ENCODE measurements at places on chromosomes 5 and 9. TPM values are rescaled to one million over a fixed set of nuclear protein-coding genes. Genes with fewer than 3 reads are reported as not detected.

DNA sequence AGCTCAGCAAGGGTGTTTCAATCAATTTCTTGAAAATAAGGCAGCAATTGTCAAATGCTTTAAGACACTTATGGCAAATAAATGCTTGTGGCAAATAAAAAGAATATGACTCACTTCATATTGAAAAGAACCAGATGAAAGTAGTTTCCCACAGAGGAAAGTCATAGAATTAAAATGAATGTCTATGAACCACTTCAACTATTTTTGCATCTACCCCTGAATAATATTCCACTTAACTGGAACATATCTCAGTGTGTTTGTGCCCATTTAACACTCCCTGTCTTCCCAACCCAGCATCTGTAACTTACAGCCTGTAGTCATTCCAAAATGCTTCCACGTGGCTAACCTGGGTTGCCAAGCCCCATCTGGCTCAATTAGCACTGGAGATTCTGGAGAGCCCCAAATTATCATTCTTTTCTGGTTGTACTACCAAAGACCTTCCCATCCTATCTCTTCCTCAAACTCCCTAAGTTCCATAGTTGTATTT lies 84.7 kb downstream of the FEM1C start:
- no peaks in the 10 kb centered on the region for H3K27me3 ChIP-seq
- no peak overlapping the region for H3K27ac ChIP-seq
- DNase-seq = no peak
- peaks cover 18% of the 10 kb centered on the region for H3K4me1 ChIP-seq
- H3K4me3 ChIP-seq = no peak overlapping the region
- H3K36me3 ChIP-seq = no peaks in the 10 kb centered on the region

- H3K36me3 ChIP-seq = no peaks in the 10 kb centered on the region
These were observed 12.7 kb downstream of the C9orf153 start for GRCh38 chr9:86246752-86247161.

The PKN3 gene
- 15.8 TPM for total RNA-seq

The ELAVL2 gene
- total RNA-seq = 29.1 TPM

DNA sequence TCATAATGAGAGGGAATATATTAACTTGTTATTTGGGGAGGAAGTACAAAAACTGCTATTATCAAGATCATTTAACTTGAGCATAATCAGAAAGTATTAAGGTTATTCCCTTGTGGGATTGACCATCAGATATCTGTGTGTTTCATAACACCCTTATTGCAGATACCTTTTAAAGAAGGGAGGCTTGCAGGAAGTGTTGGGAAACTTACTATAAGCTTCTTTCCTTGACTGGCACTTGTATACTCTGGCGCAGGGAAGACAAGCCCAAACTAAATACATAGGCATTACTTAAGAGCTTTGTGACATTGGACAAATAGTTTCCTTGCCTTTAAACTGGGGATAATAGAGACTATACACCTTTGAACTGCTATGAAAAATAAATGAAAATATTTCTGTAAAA lies 50.9 kb downstream of the PIK3R1 start:
- H3K27ac ChIP-seq = no peak overlapping the region
- no peaks in the 10 kb centered on the region for H3K36me3 ChIP-seq

DNA sequence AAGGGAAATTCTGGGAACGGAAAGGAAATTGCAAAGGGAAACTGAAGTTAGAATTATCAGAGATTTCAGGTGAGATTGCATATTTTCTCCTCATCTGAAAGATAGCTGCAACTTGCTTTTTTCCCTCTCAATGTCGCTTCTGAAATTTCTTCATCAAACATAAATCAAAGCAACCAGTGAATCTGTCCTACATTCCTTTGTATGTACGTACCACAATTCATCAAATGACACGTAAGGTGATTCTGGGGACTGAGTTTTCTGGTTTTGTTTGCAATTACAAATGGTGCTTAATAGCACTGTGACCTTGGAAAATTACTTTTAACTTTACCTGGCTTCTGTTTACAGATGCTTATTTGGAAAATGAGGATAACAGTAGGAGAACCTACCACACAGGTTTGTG lies 21.9 kb upstream of the CNOT6 start:
- H3K27ac ChIP-seq = no peak overlapping the region
- 0 out of 2 replicates have a peak, but pooled peaks cover 3% of the 10 kb centered on the region for H3K27me3 ChIP-seq
- DNase-seq = no peak
- H3K4me3 ChIP-seq = no peak overlapping the region

The PLCXD3 gene
- total RNA-seq = not detected

DNA sequence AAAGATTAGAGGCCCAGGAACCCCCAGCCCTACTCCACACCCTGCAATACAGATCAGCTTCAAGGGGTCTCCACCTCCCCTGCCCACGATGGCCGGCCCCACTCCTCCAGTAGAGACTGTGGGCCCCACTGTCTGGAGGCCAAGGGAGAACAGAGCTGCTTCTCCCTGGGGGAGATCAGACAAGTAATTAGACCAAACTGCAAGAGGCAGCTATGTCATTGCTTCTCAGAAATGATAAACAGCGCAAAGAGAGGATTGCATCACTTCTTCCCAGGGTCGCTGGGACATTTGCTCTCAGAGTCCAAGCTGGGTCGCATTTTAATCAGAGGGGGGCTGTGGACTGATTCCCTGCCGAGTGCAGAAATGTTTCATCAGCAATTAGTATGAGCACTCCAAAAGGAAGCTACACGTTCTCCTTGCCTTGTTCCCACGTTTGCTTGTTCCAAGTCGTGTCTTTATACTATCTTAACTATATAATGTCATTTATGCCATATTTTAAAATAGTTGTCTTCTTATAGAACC lies 59.9 kb downstream of the ROPN1L start:
- H3K4me3 ChIP-seq = no peak overlapping the region
- no peak for DNase-seq
- H3K4me1 ChIP-seq = peaks cover 7% of the 10 kb centered on the region
- no peaks in the 10 kb centered on the region for H3K36me3 ChIP-seq

The HINT1 gene
- total RNA-seq = 348 TPM

The CCL21 gene
- total RNA-seq = not detected

GRCh38 chr5:118042076-118042475 lies 946.3 kb downstream of the DTWD2 start:
- no peak overlapping the region for H3K27ac ChIP-seq
- no peaks in the 10 kb centered on the region for H3K4me1 ChIP-seq
- no peaks in the 10 kb centered on the region for H3K27me3 ChIP-seq

DNA sequence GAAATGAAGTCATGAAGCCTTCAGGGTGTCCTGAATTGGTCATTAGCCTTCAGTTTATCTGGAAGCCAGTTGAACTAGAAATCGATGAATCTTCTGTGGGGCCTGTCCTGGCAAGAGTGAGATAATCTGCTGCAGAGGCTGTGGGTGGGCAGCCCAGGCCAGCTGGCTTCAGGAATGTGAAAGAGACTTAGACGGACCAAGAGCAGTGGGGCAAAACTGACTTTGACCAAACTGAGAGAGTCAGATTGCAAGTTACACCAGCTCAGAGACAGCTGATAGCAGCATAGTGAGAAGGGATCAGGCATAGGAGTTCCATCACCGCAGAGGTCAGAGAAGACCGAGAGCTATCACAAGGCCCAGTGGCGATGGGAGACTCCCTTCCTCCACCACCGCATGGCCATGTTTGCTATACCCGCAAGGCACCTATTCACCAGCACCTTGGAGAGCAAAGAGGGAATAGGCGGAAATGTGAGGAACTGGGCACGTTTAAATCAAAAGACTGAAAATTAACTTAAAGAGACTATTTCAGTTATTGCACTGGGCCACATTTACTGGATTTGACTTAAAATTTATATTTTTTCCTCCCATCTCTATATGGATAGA lies 50.0 kb upstream of the GLIS3 start:
- DNase-seq = peak; percentile 54
- no peaks in the 10 kb centered on the region for H3K36me3 ChIP-seq
- no peaks in the 10 kb centered on the region for H3K4me1 ChIP-seq
- no peaks in the 10 kb centered on the region for H3K27me3 ChIP-seq
- no peak overlapping the region for H3K27ac ChIP-seq
- no peak overlapping the region for H3K4me3 ChIP-seq

- no peak overlapping the region for H3K27ac ChIP-seq
- no peak overlapping the region for H3K4me3 ChIP-seq
- no peaks in the 10 kb centered on the region for H3K4me1 ChIP-seq
- DNase-seq = no peak
These were observed 378.2 kb downstream of the FAM170A start for GRCh38 chr5:120007598-120007997.

- H3K4me1 ChIP-seq = peaks cover 29% of the 10 kb centered on the region
- no peak overlapping the region for H3K27ac ChIP-seq
- H3K36me3 ChIP-seq = no peaks in the 10 kb centered on the region
These were observed 145.5 kb upstream of the LHFPL2 start for GRCh38 chr5:78793907-78794662.

- 0 out of 2 replicates have a peak, but pooled peaks cover 3% of the 10 kb centered on the region for H3K27me3 ChIP-seq
- H3K36me3 ChIP-seq = no peaks in the 10 kb centered on the region
- no peak for DNase-seq
- no peaks in the 10 kb centered on the region for H3K4me1 ChIP-seq
These were observed 526.9 kb upstream of the KLF4 start for GRCh38 chr9:108016446-108016845.

GRCh38 chr5:78961743-78962142 lies 23.4 kb downstream of the ARSB start:
- no peak overlapping the region for H3K27ac ChIP-seq
- H3K4me3 ChIP-seq = no peak overlapping the region
- no peak for DNase-seq
- H3K36me3 ChIP-seq = no peaks in the 10 kb centered on the region

The IFNK gene
- total RNA-seq = not detected

The C9orf43 gene
- total RNA-seq = 0.96 TPM

- peaks cover 45% of the 10 kb centered on the region for H3K36me3 ChIP-seq
- H3K4me3 ChIP-seq = no peak overlapping the region
- H3K27me3 ChIP-seq = no peaks in the 10 kb centered on the region
- no peak for DNase-seq
- H3K27ac ChIP-seq = no peak overlapping the region
These were observed 42.3 kb downstream of the FAM78A start for GRCh38 chr9:131233995-131234394.

- H3K27ac ChIP-seq = no peak overlapping the region
- H3K4me1 ChIP-seq = no peaks in the 10 kb centered on the region
- H3K27me3 ChIP-seq = no peaks in the 10 kb centered on the region
- no peaks in the 10 kb centered on the region for H3K36me3 ChIP-seq
These were observed 29.6 kb upstream of the TAF1L start for GRCh38 chr9:32665101-32665500.

DNA sequence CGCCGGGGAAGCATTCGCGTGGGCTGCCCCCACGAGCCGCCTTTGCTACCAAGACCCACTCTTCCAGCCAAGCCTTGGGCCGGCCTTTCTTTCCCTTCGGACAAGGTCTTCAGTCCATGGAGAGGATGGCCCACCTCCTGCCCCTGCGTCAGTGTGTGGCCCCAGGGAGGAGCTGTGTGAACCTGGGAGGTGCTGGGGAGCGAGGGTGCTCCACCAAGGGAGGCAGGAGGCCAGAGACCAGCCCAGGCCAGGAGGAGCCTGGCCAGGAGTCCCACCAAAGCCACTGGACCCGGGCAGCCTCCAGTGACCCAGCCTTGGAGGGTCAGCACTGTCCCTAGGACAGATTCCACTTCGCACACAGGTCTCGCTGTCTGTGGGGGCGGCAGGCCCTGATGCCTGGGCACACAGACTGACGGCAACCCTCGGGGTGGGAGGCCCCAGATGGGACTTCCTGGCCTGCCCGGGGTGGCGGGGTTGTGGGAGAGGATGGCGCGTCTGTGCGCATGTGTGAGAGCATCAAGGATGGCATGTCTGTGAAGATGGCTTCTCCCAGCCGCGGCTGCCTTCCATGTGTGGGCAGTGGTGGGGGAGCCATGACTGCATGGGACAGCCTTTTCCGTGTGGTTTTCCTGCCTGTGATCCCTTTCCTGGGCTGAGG lies 113.3 kb upstream of the LPCAT1 start:
- DNase-seq = no peak
- no peaks in the 10 kb centered on the region for H3K4me1 ChIP-seq
- no peak overlapping the region for H3K27ac ChIP-seq
- H3K36me3 ChIP-seq = no peaks in the 10 kb centered on the region
- H3K4me3 ChIP-seq = no peak overlapping the region

DNA sequence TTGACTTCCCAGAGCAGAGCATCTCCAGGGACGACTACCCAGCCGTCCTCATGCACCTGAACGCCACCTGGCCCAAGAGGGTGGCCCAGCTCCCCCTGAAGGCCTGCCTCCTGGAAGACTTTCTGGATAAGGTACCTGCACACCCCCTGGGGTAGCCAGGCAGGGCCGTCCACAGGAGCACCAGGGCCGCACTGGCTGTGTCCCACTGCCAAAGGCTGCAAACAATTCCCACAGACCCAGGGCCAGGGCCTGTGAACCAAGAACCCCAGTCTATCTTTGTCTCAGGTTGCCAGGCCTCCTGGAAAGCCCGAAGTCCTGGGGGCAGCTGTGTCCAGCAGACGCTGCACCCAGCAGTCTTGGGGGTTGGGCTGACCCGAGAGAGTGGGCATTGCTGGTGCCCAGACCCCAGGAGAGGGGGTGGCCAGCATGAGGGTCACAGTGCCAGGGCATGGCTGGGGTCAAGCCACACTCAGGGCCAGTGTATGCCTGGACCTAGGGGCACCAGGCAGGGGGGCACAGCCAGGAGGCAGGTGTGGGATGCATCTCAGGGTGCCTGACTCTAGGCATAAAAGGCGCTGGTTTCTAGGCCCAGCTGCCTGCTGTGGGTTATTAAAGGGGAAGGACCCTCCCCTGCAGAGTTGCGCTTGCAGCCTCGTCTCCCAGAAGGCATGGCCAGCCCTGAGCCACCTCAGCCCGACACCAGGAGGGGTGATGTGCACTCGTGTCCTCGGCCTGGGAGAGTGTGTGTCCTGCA lies 17.7 kb downstream of the SLC6A18 start:
- DNase-seq = no peak
- H3K4me3 ChIP-seq = no peak overlapping the region
- H3K27me3 ChIP-seq = no peaks in the 10 kb centered on the region
- no peaks in the 10 kb centered on the region for H3K4me1 ChIP-seq
- H3K27ac ChIP-seq = no peak overlapping the region

- no peaks in the 10 kb centered on the region for H3K27me3 ChIP-seq
- H3K4me3 ChIP-seq = no peak overlapping the region
- H3K36me3 ChIP-seq = no peaks in the 10 kb centered on the region
- DNase-seq = no peak
These were observed 1358.4 kb downstream of the EFNA5 start for GRCh38 chr5:106312360-106312759.

- H3K36me3 ChIP-seq = no peaks in the 10 kb centered on the region
- H3K27ac ChIP-seq = no peak overlapping the region
- peak; percentile 20 for DNase-seq
- no peaks in the 10 kb centered on the region for H3K4me1 ChIP-seq
These were observed 26.7 kb upstream of the CAMK4 start for GRCh38 chr5:111197523-111197922.

DNA sequence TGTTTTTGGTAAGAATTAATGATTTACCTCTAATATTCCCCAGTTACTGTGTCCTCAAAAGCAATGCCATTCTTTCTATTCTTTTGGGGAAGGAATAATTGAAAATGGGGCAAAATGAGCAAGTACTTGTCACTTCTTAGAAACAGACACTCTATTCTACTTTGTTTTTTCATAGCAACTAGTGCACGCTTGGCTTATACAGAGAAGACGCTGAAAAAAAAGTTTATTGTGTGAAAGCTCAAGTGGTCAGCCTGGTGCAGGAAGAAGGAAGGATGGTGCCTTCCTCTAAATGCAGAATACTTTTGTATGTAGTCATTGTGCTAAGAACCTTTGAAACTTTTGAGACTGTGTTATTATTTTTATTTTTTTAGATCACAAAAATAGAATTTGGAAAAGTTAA lies 29.6 kb downstream of the ANKDD1B start:
- H3K27ac ChIP-seq = no peak overlapping the region
- no peak for DNase-seq
- H3K4me3 ChIP-seq = no peak overlapping the region
- H3K36me3 ChIP-seq = no peaks in the 10 kb centered on the region
- 0 out of 2 replicates have a peak, but pooled peaks cover 6% of the 10 kb centered on the region for H3K4me1 ChIP-seq

- H3K27me3 ChIP-seq = no peaks in the 10 kb centered on the region
- no peak for DNase-seq
- no peaks in the 10 kb centered on the region for H3K36me3 ChIP-seq
- H3K4me1 ChIP-seq = no peaks in the 10 kb centered on the region
- no peak overlapping the region for H3K4me3 ChIP-seq
- H3K27ac ChIP-seq = no peak overlapping the region
These were observed 103.8 kb downstream of the ANKRD55 start for GRCh38 chr5:56129288-56129687.
